ENCODE measurements at places on chromosomes 12 and 14. TPM values are rescaled to one million over a fixed set of nuclear protein-coding genes. Genes with fewer than 3 reads are reported as not detected.
A peak's percentile ranks its signal among the peaks of the same experiment; 100 is the strongest.

DNA sequence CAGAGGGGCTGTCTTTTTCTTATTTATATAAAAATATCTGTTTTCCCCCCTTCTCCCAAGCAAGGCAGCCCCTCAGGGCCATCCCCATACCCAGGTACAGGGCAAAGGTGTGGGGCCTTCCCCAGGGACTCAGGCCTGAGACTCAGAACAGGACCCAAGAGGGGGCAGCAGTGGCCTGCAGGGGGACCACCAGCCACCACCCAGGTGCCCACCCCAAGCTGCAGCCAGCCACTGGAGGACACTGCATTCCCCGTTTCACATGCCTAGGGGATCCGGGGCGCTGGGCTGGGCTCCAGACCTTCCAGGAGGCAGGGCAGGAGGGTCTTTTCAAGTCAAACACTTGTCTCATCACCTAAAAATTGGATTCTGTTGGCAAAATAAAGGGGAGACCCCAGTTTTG lies 83.3 kb downstream of the SCARB1 start:
- no peak for DNase-seq

The PAWR gene
- 146 TPM for total RNA-seq

- no peak for DNase-seq
These were observed 73.8 kb upstream of the RIN3 start for GRCh38 chr14:92439537-92440344.

- DNase-seq, result no peak
These were observed 13.0 kb upstream of the TMTC2 start for GRCh38 chr12:82673698-82674097.

GRCh38 chr12:67263471-67263870 lies 5.7 kb upstream of the CAND1 start:
- DNase-seq, result no peak

The CLEC1B gene
- total RNA-seq, result not detected

- DNase-seq, result no peak
These were observed 72.4 kb downstream of the IQSEC3 start for GRCh38 chr12:138898-139534.

DNA sequence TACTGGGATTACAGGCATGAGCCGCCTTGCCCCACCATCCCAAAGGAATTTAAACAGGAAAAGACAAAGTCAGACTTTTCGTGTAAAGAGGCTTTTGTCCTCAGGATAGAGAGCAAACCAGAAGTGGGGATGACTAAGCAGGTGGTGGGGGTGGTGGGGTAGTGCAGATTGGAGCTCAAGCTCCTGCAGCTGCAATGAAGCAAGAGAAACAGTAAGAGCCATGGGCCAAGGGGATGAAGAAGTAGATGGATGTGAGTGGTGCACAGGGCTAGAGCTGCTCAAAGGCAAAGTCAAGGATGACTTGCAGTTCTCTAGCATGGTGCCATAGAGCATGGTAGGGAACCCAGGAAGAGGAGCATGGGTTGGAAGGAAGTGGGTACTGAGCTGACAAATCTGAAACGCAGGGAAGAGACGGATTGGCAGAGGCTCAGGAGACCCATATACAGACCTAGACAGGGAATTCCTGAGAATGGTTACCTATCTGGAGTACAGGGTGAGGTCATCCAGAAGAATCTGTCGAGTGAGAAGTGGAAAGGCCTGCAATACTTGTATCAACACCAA lies 11.4 kb upstream of the RNF34 start:
- no peak for DNase-seq

The KLHDC1 gene
- total RNA-seq, result 3.3 TPM

GRCh38 chr12:54486173-54486867 lies 11.2 kb upstream of the NCKAP1L start:
- no peak for DNase-seq

- peak; percentile 41 for DNase-seq
These were observed 8.9 kb downstream of the COX14 start for GRCh38 chr12:50120953-50121352.

GRCh38 chr14:98682726-98683125 lies 589.3 kb downstream of the BCL11B start:
- DNase-seq, result no peak

The MANSC4 gene
- not detected for total RNA-seq

The FLRT2 gene
- 2.5 TPM for total RNA-seq

The C12orf54 gene
- not detected for total RNA-seq

- DNase-seq, result peak; percentile 74
These were observed 45.1 kb upstream of the PNMA1 start for GRCh38 chr14:73759183-73759713.

GRCh38 chr12:123533672-123534643 lies at the start of gene RILPL1:
Gene RILPL1 (minus strand): TSS chr12:123533719. CDS start chr12:123533482, 237 bp downstream.
- DNase-seq, result peak; percentile 56

- DNase-seq, result no peak
These were observed 394.6 kb downstream of the PAWR start for GRCh38 chr12:79296133-79296532.

DNA sequence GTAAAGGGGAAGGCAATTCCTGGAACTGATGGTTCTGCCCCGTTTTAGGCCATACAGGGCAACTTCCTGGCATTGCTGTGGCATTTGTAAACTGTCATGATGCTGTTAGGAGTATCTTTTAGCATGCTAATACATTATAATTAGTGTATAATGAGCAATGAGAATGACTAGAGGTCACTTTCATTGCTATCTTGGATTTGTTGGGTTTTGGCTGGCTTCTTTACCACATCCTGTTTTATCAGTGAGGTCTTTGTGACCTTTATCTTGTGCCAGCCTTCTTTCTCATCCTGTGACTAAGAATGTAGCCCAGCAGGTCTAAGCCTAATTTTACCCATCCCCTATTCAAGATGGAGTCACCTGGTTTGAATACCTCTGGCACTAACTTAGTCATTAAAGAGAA lies 51.2 kb downstream of the TESPA1 start:
- DNase-seq, result no peak

GRCh38 chr14:22699801-22700564 lies 55.8 kb upstream of the OR6J1 start:
- DNase-seq, result no peak

The NKX2-1 gene
- total RNA-seq, result not detected

The NPAS3 gene
- total RNA-seq, result 1.6 TPM

DNA sequence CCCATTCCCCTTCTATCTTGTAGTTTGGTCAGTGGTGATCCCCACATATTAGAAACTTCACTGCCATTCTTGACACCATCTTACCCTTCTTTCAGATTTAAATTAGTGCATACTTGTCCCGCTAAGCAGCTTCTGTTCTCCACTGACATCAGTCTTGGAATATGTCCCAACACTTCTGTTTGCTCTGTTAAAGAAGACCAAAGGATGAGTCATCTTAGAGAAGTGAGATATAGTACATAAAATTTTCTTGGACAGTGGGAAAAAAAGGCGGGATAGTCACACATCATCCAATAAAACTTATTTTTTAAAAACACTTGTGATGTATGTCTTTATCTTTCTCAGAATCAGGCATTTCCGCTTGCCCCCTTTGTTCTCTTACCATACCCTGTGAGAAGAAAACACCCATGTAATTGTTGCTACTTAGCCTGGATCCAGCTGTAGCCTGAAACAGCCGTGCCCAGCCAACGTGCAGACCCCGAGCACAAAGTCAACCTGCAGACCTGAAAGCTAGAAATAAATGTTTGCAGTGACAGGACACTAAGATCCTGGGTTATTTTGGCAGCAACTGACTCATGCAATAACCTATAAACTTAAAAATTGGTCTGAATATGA lies 100.1 kb upstream of the PDE3A start:
- no peak for DNase-seq

The CMA1 gene
- total RNA-seq, result not detected

The HOXC4 gene
- 0.18 TPM for total RNA-seq

- DNase-seq, result no peak
These were observed 65.8 kb upstream of the RASSF3 start for GRCh38 chr12:64544371-64545080.

The VDR gene
- 154 TPM for total RNA-seq

- no peak for DNase-seq
These were observed 78.1 kb downstream of the CMKLR1 start for GRCh38 chr12:108260969-108261368.

The TSFM gene
- 25.3 TPM for total RNA-seq

- DNase-seq, result no peak
These were observed 115.7 kb upstream of the GSC start for GRCh38 chr14:94885481-94886155.

DNA sequence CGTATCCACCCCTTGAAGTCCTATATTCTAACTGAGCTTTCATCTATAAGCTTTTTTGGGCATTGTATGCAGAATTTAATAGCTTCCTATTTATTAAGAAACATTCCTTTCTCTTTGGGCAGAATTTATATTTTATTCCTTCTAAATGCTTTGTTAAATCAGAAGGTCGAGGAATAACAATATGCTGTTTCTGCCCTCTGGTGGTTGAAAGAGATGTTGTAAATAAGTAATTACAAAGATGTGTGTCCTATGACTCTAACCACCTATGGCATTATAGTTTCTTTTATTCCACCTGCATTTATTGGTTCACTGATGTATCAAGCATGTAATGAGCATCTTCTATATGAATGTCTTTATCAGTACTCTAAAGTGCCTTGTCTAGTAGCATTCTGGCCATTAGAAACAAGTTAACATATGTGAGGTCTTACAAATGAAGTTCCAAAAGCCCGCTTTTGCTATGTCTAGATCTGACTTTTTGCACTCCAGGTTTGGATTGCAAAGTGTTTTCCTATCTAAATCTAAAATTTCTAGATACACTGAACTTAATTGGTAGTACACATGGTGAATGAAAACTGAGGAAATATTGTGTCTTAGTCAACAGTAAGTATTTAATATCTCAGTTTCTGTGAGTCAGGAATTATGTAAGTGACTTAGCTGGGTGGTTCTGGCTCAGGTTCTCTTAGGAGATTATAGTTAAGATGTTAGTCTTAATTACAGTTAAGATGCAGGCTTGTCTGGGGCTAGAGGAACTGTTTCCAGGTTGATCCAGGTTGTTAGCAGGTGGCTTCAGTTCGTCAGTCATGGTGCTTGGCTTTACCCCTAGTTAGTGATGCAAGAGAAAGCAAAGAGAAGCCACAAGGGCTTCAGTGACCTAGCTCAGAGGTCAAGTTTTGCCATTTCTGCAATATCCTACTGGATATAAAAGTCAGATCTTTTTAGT lies 57.5 kb downstream of the PLEKHA5 start:
- no peak for DNase-seq

- peak; percentile 85 for DNase-seq
These were observed 179.0 kb downstream of the SLC15A4 start for GRCh38 chr12:128644664-128645296.

DNA sequence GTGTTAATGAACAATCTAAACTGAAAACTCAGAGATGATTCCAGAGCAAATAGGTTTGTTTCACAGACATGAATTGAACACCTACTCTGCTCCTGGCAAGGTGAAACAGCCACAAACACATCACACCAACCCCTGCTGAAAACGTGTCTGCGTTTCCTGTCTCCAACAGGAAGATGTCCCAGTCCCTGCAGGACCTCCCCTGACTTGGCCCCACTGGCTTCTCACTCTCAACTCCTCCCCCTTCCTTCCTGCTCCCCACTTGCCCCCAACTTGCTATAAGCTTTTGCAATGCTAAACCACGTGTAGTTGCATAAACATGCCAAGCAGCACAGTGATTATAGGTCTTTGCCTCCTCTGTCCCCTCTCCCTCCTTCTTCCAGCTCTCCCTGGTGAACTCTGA lies 567.6 kb downstream of the BCL11B start:
- no peak for DNase-seq

The WNT1 gene
- not detected for total RNA-seq

GRCh38 chr12:69036533-69036932 lies 103.6 kb upstream of the CPM start:
- no peak for DNase-seq
